ENCODE measurements at places on chromosomes 4 and X. TPM values are rescaled to one million over a fixed set of nuclear protein-coding genes. Genes with fewer than 3 reads are reported as not detected.

- H3K4me3 ChIP-seq: no peak overlapping the region
- DNase-seq: no peak
- no peak overlapping the region for H3K27ac ChIP-seq
These were observed 193.7 kb downstream of the MAGEB5 start for GRCh38 chrX:26409636-26410035.

- H3K36me3 ChIP-seq: no peaks in the 10 kb centered on the region
- no peak for DNase-seq
- no peak overlapping the region for H3K4me3 ChIP-seq
- H3K4me1 ChIP-seq: no peaks in the 10 kb centered on the region
- H3K27me3 ChIP-seq: peaks cover 1% of the 10 kb centered on the region
These were observed 2062.9 kb downstream of the ARAP2 start for GRCh38 chr4:34181311-34181841.

GRCh38 chr4:187433141-187433540 is 562.4 kb upstream of the ZFP42 start:
- DNase-seq: no peak
- H3K4me1 ChIP-seq: no peaks in the 10 kb centered on the region
- no peak overlapping the region for H3K27ac ChIP-seq

SPATA4 gene
- polyA plus RNA-seq: not detected

MAGEE2 gene
- polyA plus RNA-seq: not detected
